Fibroblast of skin of right biceps (primary cell): ENCODE measurements at places on chromosomes 11 and 22.

DNA sequence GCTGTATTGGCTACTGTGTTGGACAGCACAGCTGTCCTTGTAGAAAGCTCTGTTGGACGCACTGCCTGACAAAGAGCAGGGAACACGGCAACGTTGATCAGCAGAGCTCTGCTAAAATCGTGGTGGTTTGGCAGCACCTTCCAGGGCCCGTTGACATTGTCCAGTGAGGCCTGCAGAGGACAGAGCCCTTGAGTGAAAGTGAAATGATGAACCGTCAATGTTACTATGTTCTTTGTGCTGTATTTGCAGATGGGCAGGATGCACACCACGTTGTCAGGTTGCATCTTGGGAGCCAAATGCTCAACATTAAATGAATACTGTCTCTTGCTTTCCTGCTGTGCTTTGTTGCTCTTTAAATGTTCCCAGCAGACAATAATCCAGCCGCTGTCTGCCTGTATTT is 69.7 kb downstream of the NELL1 start:
- DNase-seq, result no peak

GRCh38 chr11:68050371-68050841 is 11.6 kb downstream of the TCIRG1 start:
- DNase-seq, result no peak

GRCh38 chr11:94757037-94757735 is 11.0 kb upstream of the AMOTL1 start:
- no peak for DNase-seq

DNA sequence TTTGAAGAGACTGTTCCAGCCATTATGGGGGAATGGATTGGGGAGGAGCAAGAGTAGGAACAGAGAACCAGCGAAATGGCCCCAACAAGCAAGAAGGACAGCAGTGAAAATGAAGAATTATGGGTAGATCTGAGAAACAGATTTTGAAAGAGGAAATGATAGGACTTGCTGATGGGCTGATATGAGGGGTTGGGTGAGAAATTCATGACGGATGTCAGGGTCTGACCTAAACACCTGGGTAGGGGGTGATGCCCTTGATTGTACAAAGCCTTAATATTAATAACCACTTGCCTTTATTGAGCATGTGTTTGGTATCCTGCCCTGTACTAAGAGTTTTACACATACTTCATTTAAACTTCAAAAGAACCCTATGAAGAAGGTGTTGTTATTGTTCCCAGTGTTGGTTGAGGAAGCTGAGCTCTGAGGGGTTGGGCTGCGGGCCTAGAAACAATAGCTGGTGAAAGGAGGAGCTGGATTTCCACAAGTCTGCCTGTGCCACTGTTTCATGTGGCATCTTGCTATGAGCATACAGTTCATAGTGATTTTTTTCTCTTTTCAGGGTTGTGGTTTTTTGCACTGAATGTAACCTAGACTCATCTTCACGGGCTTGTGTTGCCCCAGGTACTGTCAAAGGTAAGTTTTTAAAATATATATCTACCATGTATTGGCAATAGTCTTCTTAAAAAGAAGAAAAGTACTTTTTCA is 61.1 kb upstream of the TNRC6B start:
- DNase-seq, result no peak
